Fibroblast of skin of right quadriceps (primary cell): ENCODE measurements at places on chromosomes 7 and 10.

DNA sequence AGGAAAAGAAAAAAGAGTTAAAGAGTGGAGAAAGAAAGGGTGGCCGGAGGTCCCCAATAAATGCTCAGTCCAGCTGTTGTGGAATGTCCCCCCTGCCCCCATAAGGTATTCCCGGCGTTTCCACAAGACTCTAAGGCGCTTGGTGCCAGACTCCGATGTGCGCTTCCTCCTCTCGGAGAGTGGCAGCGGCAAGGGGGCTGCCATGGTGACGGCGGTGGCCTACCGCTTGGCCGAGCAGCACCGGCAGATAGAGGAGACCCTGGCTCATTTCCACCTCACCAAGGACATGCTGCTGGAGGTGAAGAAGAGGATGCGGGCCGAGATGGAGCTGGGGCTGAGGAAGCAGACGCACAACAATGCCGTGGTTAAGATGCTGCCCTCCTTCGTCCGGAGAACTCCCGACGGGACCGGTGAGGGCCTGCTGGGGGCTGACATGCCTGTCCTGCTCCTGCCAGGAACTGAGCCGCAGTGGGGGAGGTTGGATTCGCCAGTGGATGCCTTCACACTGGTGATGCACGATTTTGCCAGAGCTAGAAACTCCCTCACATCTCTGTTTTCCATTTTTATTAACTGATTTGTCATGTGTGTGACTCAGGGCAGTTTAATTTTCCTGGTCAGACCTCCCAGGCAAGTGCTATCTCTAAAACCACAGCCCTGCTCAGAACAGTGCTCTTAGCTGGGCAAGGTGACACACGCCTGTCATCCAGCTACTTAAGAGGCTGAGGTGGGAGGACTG lies 34.2 kb downstream of the TACR2 start:
- DNase-seq: peak; percentile 92

GRCh38 chr7:80319461-80319860 lies 184.8 kb downstream of the GNAI1 start:
- no peak for DNase-seq

DNA sequence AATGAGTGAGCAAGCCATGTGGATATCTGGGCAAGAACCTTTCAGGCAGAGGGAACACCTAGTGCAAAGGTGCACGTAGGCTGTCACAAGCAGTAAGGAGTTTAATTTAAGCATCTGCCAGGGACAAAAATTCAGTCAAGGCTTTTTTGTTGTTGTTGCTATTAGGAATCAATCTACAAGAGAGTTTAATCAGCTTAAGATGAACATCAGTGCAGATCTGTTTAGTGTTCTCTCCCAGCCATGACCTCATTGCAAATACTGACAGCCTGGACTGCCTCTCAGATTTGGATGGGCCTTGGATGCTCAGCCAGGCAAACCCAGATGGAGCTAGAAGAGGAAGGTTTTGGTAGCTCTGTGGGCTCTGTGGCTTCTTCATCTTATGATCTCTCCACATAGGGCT lies 3.3 kb upstream of the GLCCI1 start:
- no peak for DNase-seq

GRCh38 chr10:23404461-23404980 lies 34.4 kb upstream of the OTUD1 start:
- peak; percentile 32 for DNase-seq

GRCh38 chr7:155788616-155789000 lies 23.7 kb downstream of the SHH start:
- DNase-seq: no peak

- peak; percentile 97 for DNase-seq
Measured at GRCh38 chr10:117609095-117609795, 66.7 kb downstream of the EMX2 start.

- no peak for DNase-seq
Measured at GRCh38 chr10:126754966-126755365, 84.5 kb upstream of the C10orf90 start.

- peak; percentile 41 for DNase-seq
Measured at GRCh38 chr7:120725376-120726039, 132.4 kb downstream of the TSPAN12 start.

GRCh38 chr10:490891-491571 lies 198.4 kb downstream of the DIP2C start:
- DNase-seq: peak; percentile 45

- peak; percentile 61 for DNase-seq
Measured at GRCh38 chr10:14617852-14618251, 156.8 kb downstream of the FAM107B start.

- no peak for DNase-seq
Measured at GRCh38 chr7:77702513-77702912, 6.3 kb downstream of the RSBN1L start.

DNA sequence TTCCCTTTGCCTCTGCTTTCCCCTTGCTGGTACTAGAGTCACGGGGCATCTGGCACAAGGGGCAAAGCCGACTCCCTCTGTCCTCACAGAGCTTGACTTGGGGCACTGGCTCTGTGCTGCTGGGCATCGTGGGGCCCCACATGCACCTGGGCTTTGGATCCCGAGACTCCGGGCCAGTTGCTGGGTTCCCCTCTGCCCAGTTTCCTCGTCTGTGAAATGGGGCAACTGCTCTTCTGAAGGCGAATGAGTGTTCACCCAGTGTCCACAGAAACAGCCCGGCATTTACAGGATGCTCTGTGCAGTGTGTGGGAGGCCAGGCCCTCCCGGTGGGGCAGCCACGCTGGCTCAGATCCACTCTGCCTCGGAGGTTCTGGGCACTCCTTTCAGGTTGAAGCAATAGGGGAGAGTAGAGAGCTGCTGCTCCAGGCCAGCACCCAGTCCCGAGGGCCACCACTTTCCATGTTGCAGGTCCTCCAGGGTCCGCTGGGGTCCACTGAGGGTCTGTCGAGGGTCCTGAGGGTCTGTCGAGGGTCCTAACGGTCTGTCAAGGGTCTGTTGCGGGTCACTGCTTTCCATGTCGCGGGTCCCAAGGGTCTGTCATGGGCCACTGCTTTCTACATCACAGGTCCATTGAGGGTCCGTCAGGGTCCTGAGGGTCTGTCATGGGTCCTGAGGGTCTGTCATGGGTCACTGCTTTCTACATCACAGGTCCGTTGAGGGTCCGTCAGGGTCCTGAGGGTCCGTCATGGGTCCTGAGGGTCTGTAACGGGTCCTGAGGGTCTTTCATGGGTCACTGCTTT lies 103.6 kb downstream of the VIPR2 start:
- DNase-seq: no peak

DNA sequence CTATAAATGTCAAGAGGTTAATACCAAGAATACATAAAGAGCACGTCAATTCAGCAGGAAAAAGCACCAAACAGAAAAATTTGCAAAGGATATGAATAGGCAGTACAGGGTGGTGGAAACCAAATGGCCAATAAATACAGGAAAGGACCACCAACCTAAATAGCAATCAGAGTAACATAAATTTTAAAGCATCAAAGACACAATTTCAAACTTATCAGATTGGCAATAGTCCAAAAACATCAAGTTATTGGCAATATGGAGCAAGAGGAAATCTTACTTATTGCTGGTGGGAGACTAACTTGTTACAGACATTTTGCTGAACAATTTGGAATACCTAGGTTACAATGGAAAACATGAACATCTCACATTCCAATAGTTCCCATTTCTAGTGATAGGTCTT lies 24.1 kb downstream of the SYPL1 start:
- DNase-seq: no peak

DNA sequence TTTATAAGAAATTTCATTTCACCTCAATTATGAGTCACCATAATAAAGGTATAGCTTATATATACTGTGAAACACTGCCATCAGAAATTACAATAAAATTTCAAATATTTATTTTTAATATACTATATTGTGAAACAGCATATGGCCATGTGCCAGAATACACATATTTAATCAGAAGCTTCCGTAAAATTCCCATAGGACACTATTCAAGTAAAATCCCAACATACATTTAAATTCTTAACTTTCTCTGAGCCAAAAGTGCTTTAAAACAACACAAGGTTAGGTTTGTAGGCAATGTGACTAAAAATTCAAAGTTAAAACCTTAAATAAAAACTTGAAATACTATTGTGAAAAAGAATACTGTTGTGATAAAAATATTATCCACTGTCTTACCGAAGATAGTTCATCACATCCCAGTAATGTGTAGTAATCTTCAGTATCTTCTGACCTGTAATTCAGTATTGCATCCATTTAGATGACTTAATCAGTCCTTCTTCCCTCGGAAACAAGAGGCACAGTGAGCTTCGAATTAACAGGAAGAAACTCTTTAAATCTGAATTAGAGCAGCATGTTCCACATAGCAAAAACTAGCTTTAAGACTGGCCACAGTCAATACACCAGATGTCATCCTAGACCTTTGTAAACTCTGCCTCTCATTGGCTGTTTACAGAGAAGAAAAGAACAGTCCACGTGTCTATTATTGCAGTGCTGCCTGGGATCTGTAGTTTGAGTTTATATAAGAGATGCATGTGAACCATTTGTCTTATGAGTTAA lies at the start of gene DNAJC12:
DNAJC12 (minus strand) TSS at position 648 of the 774 bp plus-strand sequence; CDS start at position 471, 177 bp downstream.
- DNase-seq: peak; percentile 61

DNA sequence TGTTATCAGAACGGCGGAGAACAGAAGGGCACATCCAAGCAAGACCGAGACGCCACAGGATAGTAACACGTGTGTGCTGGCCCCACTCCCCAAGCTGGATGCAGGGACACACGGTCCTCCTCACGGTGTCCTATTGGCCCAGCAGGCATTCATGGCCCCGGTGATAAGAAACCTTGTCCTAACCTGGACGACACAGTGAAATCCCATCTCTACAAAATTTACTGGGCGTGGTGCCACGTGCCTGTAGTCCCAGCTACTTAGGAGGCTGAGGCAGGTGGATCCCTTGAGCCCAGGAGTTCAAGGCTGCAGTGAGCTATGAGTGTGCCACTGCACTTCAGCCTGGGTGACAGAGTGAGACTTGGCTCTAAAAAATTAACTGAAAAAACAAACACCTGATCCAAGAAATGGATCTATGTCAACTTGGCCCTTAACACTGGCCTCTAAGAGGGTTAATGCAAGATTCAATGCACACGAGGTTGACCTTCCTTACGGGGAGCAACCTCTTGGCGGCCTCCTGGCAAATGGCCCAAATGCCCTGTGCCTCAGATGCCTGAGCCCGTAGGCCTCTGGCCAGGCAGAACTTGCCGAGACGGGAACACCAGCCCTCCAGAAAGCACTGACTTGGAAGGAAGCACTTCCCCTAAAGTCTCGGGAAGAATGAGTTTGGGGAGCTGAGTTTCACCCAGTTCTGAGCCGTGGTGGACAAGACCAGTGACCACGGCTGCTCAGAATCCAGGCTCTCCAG lies 72.3 kb downstream of the ZRANB1 start:
- no peak for DNase-seq

DNA sequence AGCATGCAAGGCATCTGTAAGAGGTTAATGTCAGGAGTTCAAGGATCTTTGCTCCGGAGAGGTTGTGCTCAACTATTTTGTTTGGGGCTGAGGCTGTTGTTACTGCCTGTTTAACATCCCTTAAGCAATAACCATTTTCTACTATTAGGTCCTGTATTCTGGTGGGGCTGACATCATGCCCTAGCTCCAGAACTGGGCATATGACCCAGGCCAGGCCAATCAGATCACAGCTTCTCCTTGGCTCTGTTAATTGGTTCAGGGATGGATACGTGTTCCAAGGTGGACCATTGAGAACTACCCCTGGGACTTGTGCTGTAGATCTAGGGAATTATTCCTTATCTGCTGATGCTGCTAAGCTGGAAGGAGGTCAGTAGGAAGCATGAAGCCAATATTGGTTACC lies 67.0 kb downstream of the SYPL1 start:
- no peak for DNase-seq

DNA sequence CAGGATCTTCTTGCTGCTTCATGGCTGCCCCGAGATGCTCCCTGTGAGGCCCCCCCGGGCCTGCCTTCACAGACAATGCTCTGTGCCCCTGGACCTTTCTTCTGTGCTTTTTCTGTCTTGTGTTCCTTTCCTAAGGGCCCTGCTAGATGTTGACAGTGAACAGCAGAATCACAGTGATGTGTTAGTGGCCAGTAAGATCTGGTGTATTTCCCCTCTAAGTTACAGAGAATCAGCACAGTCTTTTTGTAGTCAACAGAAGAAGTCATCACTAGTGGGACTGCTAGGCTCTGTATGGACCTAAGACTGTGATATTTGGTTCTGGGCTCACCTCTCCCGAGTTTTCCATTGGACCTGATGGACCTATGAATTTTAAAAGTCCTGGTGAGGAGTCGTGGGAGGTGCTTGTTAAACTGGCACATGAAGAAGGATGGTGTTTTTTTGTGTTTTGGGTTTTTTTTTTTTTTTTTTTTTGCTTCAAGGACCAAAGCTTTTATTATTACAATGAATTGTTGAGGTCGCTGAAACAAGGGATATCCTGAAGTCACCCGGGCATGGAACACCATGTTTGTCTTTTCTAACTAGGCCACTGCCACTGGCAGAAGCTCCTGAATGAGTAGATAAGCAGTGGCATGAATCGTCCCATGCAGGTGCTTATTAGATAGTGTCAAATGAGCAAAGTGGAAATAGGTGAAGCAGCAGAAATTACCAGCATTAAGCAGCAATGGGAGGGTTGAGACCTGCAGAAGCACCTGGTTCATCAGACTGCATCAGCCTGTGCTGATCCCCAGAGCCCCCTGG lies 194.8 kb downstream of the CELF2 start:
- no peak for DNase-seq

- DNase-seq: no peak
Measured at GRCh38 chr10:56095506-56096225, 265.4 kb downstream of the ZWINT start.

DNA sequence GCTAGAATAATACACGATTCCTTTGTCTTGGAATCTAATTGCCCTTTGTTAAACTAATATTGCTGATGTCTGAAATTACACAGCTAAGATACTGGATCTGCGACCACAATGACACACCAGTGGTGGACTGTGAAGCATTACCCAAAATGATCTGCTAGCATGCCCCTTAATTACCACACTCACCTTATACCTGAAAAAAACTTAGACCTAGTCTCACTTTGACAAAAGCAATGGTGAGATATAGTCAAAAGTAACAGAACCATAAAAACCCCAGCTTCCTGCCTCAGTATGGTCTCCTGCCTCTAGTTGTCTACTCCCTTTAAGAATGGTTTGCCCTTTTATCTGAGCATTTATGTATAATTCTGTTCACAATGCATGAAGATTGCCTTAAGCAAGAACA lies 20.8 kb upstream of the ERVW-1 start:
- DNase-seq: no peak
